ENCODE measurements at places on chromosomes 6 and 20.

DNA sequence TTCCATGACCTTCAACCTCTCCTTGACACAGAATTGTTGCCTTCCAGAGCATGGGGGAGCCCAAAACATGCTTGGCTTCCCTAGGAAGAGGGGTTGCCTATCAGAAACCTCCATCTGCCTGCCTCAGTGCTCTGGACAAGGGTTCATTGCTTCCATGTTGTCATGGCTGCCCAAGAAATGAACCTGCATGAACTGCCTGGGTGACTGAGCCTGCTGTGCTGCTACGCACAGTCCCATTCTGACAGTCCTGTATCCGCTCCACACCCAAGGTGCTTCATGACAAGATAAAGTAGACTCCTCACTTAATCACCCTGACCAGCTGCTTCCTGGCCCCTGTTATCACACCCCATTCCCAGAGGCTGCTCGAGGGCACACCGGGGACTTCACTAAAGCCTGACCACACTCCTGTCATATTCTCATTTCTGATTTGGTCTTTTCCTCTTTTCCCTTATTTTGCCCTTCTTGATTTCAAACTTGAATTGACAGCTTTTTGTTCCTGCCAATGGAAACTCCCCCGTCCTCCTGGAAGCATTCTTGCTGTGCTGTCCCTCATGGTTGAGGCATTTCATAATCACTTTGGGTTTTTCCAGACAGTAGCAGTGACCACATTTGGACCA is 31.9 kb downstream of the GMPR start:
- no peak for DNase-seq

- DNase-seq: no peak
Observed at GRCh38 chr6:15437090-15437635, 191.3 kb downstream of the JARID2 start.

DNA sequence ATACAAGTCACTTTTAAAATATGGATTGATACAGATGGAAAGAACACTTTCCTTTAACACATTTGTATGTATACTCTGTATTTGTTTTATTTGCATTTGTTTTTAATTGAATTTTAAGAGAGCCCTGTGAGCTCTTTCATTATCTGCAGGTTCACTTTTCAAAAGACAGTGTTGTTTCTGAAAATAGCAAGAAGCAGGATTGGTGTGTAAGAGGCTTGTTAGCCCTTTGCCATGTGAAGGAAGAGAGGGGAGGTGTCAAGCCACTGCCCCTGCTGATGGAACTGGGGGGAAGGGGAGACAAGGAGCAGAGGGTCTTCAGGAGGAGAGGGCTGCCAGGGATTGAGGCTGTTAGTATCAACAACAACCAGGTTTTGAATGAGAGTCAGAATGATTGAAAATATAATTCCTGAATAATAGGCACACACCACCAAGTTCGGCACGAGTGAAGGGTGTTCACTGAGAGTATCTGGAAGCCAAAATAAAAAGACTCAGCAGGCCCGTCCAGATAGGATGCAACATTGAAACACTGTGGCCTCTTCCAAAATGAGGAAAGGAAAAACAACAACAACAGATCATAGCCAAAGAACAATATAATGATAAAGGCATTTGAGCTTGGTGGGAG is 12.6 kb upstream of the PBOV1 start:
- DNase-seq: no peak

- peak; percentile 49 for DNase-seq
Observed at GRCh38 chr6:85641897-85642773, 551 bp downstream of the SYNCRIP start.

DNA sequence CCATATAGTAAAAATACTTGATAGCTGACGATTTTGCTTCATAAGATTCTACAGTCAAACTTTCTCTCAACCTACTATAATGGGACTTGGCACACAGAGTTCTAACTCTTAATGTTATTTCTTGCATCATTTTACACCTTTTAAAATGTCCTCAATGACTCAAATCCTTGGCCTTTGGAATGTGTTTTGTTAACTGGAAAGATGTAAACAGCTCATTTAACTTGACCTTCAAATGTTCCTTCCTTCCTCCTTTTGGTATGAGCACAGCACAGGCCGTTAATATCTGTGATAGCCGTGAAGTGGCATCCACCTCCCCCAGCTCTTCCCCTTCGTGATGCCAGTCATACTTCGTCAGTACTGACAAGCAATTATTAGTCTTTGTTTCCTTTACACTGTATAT is 972.0 kb upstream of the CITED2 start:
- DNase-seq: no peak

- DNase-seq: peak; percentile 32
Observed at GRCh38 chr6:89547281-89547680, 91.3 kb downstream of the LYRM2 start.

- DNase-seq: peak; percentile 82
Observed at GRCh38 chr6:37698264-37699137, 818 bp upstream of the MDGA1 start.

DNA sequence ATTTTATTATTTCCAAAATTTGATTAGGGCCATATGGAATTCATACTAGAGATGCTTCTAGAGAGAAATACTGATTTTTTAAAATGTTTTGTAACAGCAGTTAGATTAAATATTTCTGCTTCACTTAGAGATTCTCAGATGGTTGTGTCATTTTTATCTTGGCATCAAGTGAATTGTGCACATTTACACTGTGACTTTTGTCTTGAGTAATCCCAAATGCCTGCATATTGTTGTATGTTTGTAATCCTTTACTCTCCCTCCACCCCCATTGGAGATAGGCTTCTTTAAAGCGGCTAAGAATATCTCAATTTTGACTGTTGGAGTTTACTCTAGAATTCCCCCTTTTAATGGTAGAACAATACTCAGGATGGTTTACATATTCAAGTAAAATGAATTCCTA is 19.0 kb downstream of the STX16 start:
- no peak for DNase-seq

DNA sequence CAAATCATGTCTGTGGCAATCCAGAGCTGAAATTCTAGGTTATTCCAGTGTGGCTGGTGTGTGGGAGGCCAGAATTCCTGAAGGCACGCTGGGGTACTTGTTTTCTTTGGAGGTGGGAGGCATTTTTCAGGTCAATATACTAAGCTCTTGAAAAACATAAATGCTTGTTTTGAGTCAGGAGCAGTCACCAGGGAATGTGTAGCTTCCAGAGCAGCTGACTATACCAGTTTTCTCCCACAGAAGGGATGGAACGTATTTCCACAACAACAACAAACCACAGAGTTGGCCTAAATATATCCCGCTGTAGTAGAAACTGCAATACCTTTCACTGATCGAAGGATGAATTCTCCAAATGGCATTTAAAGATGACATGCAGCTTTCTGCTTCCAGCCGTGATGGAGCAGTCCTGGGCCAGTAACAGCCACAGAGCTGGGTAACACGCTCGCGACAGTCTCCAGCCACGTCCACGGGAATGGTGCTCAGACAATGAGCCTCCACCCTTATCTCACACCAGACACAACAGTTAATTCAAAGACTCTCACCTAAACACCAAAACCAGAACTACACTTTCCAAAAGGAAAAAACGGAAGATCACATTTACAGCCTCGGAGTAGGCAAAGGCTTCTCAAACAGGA is 23.2 kb downstream of the CHRNA4 start:
- no peak for DNase-seq

DNA sequence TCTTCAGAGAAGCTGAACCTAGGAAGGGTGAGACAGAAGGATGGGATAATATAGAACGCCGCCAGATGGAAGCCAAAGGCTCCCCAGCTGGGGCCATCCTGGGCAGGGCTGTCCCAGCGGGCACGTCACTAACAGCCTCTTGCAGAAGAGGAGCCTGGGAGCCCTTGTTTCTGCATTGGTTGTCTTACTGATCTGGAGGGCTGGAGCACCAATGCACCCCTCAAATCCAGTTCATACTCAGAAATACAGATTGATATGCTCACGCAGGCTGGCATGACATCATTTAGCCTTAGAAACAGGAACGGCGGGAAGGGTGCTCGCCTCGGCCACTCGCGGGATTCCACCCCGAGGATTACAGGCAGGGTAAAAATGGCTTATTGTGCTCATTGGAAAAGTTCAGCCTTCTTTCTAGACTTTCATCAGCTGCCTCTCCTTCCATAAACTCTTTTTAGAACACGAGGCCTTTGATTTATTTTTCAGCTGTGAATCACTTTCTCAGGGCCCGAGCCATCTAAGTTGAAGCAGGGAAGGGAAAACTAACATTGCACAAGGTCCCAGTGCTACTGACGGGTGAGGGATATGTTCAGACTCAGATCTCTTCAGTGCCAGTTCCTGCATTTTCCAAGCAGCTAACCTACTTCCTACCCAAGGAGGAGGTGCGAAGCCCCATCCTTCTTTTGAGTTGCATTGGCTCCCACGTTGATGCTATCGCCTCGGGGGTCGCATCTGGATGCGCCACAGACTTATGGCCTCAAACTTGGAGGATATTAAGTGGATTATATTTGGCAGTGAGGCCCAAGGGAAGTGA is 82.3 kb downstream of the GMPR start:
- no peak for DNase-seq

- no peak for DNase-seq
Observed at GRCh38 chr20:58515233-58516212, at the start of gene APCDD1L. Gene APCDD1L (minus strand): TSS chr20:58515399. CDS start chr20:58514707, 692 bp downstream.

- no peak for DNase-seq
Observed at GRCh38 chr6:151110576-151110905, 129.2 kb upstream of the AKAP12 start.

DNA sequence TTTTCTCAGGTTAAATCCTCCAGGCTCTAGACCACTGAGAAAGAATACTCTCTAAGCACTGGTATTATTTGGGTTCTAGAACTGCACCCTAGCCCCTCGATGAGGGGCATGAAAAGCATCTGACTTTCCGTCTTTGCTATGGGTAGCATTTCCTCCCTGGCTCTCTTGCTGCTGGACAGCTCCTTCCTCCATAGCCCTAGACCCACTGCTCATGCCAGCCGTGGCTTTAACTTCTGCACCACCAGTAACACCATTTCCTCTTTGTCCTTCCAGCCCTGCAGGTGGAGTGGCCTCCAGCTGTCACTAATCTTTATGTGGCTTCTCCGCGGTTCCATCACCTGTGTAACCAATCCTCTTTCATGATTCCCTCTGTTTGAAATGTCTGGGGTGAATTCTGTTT is 194.9 kb downstream of the SCP2D1 start:
- no peak for DNase-seq

GRCh38 chr20:41030531-41031242 is 2.1 kb downstream of the TOP1 start:
- DNase-seq: no peak

GRCh38 chr6:108407904-108408827 is 113.3 kb downstream of the AFG1L start:
- no peak for DNase-seq

GRCh38 chr20:17282501-17282900 is 55.7 kb downstream of the PCSK2 start:
- DNase-seq: no peak

- no peak for DNase-seq
Observed at GRCh38 chr6:10999994-11000393, 44.1 kb downstream of the ELOVL2 start.

- DNase-seq: no peak
Observed at GRCh38 chr6:43793875-43794242, 23.8 kb downstream of the VEGFA start.

DNA sequence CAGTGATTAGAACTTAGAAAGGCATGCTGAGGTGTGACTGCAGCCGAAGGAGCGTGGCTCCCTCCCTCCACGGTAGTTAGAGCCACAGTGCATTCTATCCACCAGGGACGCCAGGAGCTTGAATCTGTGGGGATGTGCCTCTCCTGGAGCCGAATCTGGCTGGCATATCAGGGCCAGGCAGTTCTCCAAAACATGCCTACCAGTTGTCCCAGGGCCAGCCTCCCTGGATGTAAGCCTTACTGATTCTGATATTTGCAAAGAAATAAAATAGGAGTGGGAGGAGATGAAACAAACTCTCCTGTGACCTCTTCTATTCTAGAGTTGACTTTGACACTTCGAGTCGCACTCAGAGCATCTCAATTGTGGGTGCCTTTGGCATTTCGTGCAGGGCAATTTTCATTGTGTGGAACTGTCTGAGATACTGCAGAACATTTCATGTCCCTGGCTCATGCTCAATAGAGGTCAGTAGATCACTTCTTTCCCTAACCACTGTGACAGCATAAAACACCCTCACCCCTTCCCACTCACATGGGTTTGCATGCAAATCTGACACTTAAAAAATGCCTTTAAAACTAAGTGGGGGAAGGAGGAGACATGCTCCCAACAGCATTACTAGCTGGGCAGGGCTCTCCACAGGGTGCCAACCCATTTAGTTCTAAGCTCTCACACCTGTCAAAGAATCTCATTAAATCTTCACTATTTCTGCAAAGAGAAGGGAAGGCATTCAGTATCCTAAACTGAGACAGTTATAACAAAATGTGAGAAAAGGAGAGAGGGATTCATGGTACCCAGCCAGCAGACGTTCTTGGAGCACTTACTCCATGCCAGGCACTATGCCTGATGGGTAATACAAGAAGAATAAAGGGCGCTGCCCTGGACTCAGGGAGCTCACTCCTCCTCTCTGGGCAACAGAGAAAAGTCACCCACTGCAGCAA is 378.9 kb downstream of the PREX1 start:
- no peak for DNase-seq

DNA sequence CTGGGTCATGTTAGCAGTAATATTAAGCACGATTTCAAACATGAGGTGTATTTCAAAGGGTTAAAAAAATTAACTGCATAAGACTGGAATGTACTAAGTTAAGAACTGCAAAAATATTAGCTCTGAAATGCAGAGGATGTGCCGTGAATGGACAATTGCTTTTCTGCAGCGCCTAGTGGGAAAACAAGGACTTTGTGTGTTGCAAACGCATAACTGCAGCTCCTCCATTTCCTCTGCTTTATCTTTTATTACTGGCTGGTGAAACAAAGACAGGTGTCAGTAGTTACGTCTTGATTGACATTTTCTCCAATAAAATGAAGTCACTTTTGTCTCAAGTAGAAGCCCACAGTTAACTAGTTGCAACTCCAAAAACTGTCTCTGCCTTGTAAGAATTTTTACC is 1.7 kb downstream of the PDE7B start:
- DNase-seq: no peak

- no peak for DNase-seq
Observed at GRCh38 chr20:59175861-59176260, 12.2 kb downstream of the ZNF831 start.

DNA sequence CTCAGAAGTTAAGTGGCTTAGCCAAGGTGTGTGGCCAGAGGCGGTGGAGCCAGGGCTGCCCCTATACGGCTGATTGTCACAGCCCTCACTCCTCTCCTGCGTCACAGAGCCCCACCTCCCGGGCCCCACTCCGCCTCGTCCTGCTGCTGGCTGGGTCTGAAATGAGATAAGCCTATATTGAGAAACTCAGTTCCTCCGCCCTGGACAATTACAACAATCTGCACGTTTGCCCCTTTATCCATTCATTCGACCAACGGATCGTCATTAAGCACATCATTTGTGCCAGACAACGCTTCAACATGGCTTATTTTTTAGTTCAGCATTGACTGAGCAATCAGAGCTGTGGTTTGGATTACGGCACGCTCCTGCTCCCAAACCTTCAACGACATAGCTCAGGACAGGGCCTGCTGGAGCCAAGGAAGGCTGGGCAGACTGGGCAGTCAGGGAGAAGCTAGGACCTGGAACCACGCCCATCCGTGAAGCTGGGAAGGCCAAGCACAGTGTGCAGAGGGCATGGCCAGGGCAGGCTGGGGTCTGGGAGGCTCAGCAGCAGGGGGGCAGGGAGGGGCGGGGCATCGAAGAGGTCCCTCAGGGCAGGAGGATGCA is 16.6 kb upstream of the EZR start:
- no peak for DNase-seq

All from NCI-H1105 treated with DMSO at 0.1 percent for 48 hours (cell line).